ENCODE measurements at places on chromosomes 13 and 19. TPM values are rescaled to one million over a fixed set of nuclear protein-coding genes. Genes with fewer than 3 reads are reported as not detected.
A peak's percentile ranks its signal among the peaks of the same experiment; 100 is the strongest.

DNA sequence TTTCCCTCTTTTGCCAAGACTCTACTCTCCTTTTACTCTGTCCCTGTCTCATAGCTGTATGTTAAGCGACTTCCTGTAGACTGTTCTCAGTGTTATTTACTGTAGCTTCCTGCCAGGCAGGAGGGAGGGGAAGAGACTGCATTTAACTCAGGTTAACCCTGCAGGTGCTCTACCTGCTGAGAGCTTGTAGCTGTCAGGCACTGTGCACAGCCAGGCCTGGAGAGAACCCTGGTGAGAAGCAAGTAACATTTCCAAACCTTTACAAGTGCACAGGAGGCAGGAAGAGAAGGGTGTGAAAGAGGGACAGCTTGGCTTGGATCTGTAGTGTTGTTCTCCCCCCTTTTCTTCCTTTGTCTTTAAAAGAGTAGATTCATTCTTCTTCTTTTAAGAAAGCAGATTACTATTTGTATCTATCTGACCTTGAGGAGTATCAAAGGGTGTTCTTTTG is 167.1 kb downstream of the LMO7 start:
- peak; percentile 85 for DNase-seq

DNA sequence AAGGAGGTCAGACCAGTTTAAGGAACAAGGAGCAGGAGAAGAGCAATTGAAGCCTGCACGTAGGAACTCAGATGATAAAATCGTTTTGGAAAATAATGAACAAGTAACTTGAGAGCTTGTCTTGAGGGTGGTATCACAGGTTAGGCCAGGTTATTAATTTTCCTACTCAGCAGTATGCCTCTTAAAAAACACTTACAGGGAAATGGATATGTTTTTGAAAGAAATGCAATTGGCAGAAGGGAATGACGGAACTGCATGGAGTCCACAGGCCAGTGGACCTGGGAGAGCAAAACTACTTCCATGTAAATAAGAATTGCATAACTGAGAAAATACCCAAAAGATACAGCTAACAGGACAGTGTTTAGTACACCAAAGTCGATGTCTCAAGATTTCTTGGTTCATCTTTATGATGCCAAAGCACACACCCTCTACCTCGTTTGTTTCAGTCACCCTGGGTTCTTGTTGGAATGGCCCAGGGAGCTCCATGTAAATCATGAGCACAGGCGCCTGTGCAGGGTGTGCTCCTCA is 35.2 kb downstream of the MBNL2 start:
- DNase-seq, result no peak

DNA sequence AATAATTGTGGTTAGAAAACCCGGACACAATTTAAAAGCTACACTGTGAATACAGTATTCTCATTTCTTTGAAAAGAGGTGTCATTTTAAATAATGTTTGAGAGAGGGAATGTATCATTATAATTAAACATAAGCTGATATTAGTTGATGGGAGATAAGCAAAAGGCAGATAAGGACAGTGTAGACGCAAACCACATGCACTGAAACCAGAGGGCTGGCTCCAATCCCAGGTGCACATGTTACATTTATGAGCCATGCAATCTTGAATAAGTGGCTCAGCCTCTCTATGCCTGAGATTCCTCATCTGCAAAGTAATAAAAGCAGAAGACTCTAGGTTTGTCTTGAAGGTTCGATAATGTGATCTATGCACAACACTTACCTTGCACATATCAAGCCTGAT is 238.7 kb downstream of the EFNB2 start:
- DNase-seq, result no peak

GRCh38 chr19:47247308-47247990 is 8.9 kb upstream of the CCDC9 start:
- DNase-seq, result peak; percentile 86

- DNase-seq, result peak; percentile 28
Measured at GRCh38 chr13:35474496-35475211, 1.8 kb downstream of the MAB21L1 start.

DNA sequence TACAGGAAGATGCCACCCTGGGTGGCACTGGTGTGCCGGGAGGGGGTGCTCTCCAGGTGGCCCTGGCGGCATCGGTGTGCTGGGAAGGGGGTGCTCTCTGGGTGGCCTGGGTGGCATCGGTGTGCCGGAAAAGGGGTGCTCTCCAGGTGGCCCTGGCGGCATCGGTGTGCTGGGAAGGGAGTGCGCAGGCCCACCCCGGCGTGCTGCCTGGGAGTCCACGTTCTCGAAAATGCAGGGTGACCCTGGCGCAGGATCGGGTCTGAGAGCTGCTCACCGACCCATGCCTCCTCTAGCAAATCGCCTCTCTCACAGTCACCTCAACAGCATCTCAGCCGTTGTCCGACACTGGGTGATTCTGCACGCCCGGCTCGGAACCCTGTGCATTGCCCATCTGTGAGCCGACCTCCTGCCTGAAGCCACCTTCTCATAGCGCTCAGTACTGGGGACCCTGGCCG is 36.4 kb downstream of the RASA3 start:
- DNase-seq, result no peak

DNA sequence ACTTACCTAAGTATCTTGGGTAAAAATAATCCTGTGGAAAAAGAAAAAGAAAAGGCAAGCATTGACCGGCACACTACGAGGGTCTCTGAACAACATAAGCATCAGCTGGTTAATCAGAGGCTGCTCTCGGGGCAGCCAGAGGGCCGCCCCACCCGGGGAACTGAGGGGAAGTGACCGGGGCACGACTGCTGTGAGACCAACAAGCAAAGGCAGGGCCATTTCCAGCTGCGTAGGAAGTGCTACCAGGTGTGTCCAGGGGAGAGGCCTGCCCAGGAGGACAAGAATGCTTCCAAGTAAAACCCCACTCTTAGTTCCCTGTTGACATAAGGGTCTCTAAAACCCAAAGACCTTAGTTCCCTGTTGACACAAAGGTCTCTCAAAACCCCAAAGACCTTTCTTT is 15.9 kb downstream of the GAS6 start:
- DNase-seq, result no peak

- no peak for DNase-seq
Measured at GRCh38 chr13:113273851-113274590, 23.0 kb upstream of the LAMP1 start.

DNA sequence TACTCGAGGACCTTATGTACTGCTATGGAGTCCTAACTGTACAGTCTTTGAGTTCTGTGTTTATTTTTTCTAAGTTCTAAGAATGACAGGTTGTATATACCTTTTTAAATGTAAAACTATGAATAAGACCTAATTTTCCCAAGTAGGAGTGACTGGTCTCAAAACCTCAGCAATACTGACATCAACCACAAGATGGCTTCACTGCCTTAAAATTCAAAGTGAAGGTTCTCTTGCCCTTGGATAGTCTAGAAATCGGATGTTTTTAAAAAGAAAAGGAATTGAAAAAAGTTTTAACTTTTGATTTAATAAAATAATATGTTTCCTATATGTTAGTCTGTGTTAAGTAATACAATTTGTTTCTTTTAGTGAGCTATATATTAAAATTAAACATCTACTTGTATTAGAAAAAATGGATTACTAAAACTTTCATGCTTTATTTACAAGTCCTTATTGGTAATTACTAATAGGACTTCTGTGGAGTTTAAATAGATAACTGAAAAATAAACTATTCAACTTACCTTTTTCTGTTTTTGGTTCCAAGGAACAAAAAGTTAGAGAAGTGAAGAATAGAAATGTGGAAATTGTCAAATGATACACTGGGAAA is 52.0 kb downstream of the TDRD3 start:
- peak; percentile 66 for DNase-seq

DNA sequence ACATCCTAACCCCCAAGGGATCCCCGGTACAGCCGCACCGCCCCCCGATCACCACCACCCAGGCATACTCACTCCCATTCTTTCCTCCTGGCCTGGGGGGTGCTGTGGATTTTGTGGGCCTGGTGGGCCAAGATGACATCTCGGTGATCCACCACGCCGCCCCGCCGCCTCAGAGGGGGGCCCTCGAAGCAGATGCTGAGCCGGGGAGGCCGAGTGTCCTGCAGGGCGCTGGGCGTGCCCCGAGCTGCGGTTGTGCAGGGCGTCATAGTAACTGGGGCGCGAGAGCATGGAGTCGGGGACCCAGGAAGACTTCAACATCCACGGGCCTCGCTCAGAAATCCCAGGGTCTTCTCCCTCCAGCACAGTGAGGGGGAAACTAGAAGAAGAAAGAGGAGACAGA is 93.4 kb upstream of the CACNA1A start:
- DNase-seq, result no peak

DNA sequence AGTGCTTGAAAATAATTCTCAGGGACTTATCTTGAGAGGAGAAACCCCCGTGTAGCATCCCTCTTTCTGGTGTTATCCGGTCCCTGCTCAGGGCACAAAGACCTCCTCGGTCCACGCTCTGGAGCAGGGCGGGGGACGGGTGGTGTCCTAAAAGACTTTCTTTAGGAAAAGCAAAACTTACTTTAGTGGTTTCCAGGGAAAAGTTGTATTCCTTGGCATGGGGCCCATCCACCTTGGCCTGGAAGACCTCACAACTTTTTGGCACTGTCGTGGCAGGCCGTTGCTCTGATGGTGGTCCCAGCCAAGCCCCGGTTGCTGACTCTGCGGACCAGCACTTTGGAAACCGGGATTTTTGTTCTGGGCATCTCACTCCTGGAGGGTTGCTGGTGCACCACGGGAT is 2.7 kb downstream of the AMER2 start:
- no peak for DNase-seq

GRCh38 chr13:73416093-73416492 is 357.3 kb downstream of the KLF5 start:
- DNase-seq, result no peak

- DNase-seq, result peak; percentile 96
Measured at GRCh38 chr19:38527466-38528136, 90.2 kb downstream of the MAP4K1 start.

- DNase-seq, result no peak
Measured at GRCh38 chr19:4702764-4703163, 20.9 kb downstream of the DPP9 start.

- DNase-seq, result peak; percentile 98
Measured at GRCh38 chr19:4815426-4816201, 15.9 kb downstream of the TICAM1 start.

GRCh38 chr19:16197622-16198369 is at the start of gene AP1M1:
Gene AP1M1, plus strand, starts transcription at chr19:16197911. Its CDS starts 116 bp downstream, at chr19:16198027.
- peak; percentile 98 for DNase-seq

GRCh38 chr13:20192836-20193161 is at the start of gene GJB2:
Gene GJB2, minus strand, starts transcription at chr13:20192938. Its CDS starts 3,357 bp downstream, at chr13:20189581.
- DNase-seq, result peak; percentile 43

- no peak for DNase-seq
Measured at GRCh38 chr13:80903911-80904310, 563.0 kb upstream of the SPRY2 start.

- no peak for DNase-seq
Measured at GRCh38 chr13:33146843-33147611, 130.8 kb downstream of the KL start.

DNA sequence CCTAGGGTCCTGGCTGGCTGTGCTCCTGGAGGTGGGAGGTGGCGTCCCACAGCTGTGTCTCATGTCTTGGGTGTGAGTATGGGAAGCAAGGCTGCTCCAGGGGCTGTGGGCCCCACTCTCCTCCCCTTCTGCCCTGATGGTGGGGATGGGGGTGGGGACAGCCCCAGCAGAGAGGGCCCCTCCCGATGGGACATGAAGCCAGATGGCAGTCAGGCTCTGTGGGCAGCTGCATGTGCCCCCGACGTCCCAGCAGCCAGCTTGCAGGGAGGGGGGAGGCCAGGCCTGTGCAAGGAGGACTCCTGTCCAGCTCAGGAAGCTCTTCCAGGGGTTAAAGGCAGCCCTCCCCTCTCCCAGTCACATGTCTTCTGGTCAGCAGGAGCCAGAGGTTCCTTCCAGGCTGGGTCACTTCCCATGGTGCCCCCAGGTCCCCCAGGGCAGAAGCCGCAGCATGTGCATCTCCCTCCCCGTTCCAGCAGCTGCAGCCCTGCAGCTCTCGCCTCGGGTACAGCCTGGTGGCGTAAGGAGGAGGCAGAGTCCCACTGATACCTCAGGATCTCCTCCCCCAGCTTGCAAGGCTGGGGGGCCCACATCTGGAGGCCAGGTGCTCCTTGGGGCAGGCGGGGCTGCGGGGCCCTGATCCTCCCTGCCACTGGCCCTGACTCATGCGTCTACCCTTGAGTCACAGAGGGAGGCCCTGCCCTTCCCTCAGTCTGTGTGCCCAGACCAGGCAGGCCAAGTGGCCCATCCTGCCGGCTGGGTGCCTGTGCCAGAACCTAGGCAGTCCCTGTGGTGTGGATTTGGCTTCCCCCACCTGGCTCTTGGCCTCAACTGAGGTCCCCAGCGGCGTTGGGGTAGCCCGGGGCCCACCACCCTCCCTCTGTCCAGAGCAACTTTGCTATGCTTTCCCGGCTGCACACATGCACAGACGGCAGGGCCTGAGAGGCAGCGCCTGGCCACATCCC is 13.0 kb downstream of the YIPF2 start:
- DNase-seq, result no peak

GRCh38 chr19:51530616-51531015 is 854 bp downstream of the SIGLEC6 start:
- DNase-seq, result no peak

- DNase-seq, result no peak
Measured at GRCh38 chr19:49654581-49654980, 11.1 kb downstream of the IRF3 start.

DNA sequence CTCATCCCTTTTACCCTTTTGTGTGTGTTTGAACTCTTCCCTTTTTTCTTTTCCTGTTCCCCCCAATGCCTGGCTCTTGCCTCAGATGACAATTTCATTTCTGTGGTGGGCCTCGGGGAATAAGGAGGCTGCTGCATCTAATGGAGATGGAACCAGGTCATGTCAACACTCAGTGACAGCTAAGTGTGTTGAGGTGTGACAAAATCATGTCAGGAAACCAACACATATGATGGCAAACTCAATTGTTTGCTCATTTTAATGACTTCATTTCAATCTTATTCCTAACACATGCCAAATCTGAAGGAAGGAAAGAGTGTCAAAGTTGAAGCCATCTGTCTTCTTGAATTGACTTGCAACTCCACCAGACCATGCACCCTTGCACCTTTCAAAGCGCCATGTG is 36.7 kb downstream of the TNFSF11 start:
- no peak for DNase-seq

DNA sequence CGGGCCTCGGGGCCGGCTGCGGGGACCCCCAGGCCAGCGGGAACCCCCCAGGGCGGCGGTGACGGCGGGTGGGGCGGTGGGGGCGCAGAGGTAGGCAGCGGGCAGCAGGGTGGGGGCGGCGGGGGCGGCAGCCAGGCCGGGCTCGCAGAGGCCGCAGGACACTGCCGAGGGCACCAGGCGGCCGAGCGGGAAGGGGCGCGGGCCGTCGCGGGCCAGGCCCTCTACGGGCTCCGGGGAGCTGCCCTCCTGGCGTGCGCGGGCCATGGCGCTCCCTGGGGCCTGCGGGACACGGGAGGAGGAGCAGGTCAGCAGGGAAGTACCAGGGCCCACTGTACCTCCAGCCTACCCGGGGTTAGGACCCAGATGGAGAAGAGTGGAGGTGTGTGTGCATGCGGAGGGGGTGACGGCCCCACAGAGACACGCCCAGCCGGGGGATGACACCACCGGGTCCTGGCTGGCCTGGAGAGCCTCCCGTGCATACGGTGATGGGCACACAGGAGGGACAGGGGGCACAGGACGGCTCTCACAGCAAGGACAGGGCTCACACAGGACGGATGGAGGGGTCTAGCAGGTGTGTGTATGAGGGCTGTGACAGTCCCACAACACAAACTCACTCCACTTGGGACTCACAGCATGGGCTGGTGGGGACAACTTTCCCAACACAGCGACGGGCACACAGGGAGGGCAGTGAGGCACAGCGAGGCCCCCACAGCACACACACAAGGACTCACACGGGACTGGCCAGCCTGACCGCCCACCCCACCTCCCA is 2.6 kb downstream of the BBC3 start:
- DNase-seq, result peak; percentile 67

Gene FFAR2
- not detected for total RNA-seq

Gene URAD
- not detected for total RNA-seq

Gene PSG11
- total RNA-seq, result not detected

Gene C5AR2
- not detected for total RNA-seq

Gene RBM42
- total RNA-seq, result 58.3 TPM

Gene S1PR4
- total RNA-seq, result 0.24 TPM

Gene C19orf85
- 1.7 TPM for total RNA-seq
